Esophagus squamous epithelium (tissue), 5 donors: ENCODE measurements at places on chromosomes 7 and 10.

GRCh38 chr7:876972-877311 is 588 bp downstream of the GET4 start:
- DNase-seq = no peak

DNA sequence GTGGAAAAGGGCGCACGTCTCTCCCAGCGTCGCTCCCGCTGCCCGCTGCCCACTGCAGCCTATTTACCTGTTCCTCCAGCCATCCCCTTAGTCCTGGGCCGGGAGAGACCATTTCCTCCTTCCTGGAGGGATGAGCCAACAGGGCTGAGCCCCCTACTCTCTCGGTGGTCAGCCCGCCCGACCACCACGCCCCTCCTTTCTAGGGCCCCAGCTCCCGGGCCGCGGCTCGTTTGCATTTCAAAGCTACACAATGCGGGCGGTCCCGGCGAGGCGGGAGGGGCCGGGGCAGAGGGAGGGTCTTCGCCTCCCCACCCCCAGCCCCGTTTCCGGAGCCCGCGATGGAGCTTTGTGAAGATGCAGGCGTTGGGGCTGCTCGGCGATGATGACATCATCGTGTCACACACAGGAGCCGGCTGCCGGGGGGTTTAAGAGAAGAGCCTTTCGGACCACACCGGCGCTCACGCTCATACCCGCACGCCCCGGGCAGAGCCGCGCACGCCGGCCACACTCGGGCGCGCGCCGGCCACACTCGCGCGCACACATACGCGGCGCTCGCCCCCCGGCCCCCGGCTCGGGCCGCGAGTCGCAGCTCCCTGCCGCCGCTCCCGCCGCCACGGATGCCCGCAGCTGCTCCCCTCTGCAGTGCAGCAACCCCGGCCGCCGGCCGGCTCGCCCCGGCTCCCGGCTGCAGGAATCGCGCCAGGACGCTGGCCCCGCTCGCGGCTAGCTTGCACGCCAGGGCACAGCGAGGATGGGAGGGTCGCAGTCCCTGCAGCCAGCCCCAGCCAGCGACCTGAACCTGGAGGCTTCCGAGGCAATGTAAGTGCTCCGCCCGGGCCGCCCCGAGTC is 107.7 kb upstream of the BTBD16 start:
- no peak for DNase-seq

GRCh38 chr10:43427166-43427825 is 9.6 kb upstream of the ZNF487 start:
- no peak for DNase-seq

DNA sequence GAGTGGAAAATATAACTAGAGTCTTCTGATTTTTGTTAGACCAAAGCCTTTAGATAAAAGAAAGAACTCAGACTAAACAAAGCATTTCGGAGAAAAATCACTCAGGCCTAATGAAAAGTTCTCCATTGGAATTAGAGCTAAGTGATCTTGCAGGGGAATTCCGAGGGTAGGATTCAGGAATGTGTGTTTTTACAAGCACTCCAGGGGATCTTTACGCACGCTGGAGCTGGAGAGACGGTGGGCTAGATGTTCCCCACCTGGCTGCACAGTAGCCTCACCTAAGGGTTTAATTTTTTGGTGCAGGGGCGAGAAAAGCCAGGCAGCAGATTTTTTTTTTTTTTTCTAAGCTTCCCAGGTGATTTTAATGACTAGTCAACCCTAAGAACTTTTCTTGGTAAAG is 7.9 kb upstream of the PAPSS2 start:
- no peak for DNase-seq

GRCh38 chr7:80439894-80440821 is 71.7 kb downstream of the GNAT3 start:
- no peak for DNase-seq

GRCh38 chr7:127892488-127893314 is 138.5 kb downstream of the LRRC4 start:
- DNase-seq = no peak

GRCh38 chr10:72020914-72021809 is 57.0 kb downstream of the CHST3 start:
- DNase-seq = no peak

GRCh38 chr10:48932831-48933664 is 6.6 kb downstream of the LRRC18 start:
- no peak for DNase-seq

GRCh38 chr7:78149787-78150186 is 351.2 kb downstream of the PHTF2 start:
- no peak for DNase-seq

DNA sequence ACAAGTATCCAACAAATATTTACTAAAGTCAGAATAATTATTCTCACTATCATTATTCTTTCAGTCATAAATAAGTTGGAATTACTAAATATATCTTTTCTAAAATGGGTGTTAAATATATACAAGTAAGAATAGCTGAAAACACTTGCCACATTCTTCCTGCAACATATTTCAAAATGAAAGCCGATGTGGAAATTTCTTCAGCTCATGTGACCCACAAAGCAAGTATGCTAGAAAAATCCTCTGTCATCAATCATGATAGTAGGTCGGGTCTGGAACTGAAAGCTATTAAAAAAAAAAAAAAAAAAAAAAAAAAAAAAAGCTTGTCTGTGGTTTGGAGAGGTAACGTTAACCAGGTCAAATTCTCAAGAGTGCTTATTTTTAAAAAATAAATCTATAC is 344.7 kb downstream of the NEBL start:
- DNase-seq = no peak

GRCh38 chr7:143250199-143250598 is 13.0 kb upstream of the GSTK1 start:
- no peak for DNase-seq

DNA sequence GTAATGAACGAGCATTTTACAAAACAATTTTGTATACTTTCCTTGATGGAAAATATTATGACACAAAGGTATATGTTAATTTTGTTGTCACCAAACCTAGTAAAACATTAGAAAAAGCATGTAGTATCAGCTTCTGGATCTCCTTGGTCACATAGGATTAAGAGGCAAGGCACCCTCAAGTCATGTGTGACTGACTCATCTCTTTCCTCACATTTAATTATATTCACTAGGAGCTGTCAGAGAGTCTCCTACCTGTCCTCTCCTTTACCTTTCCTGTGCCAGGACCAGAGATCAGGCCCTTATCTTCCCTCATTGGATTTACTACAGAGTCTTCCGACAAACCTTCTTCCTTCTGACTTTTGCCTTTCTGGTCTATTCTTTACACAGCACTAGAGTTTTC is 111.3 kb upstream of the RPA3 start:
- no peak for DNase-seq

- DNase-seq = no peak
Observed at GRCh38 chr7:98870121-98870651, 372 bp upstream of the TMEM130 start.

GRCh38 chr10:125158275-125158600 is 2.1 kb downstream of the CTBP2 start:
- no peak for DNase-seq

GRCh38 chr10:51596695-51597094 is 102.7 kb downstream of the CSTF2T start:
- no peak for DNase-seq

DNA sequence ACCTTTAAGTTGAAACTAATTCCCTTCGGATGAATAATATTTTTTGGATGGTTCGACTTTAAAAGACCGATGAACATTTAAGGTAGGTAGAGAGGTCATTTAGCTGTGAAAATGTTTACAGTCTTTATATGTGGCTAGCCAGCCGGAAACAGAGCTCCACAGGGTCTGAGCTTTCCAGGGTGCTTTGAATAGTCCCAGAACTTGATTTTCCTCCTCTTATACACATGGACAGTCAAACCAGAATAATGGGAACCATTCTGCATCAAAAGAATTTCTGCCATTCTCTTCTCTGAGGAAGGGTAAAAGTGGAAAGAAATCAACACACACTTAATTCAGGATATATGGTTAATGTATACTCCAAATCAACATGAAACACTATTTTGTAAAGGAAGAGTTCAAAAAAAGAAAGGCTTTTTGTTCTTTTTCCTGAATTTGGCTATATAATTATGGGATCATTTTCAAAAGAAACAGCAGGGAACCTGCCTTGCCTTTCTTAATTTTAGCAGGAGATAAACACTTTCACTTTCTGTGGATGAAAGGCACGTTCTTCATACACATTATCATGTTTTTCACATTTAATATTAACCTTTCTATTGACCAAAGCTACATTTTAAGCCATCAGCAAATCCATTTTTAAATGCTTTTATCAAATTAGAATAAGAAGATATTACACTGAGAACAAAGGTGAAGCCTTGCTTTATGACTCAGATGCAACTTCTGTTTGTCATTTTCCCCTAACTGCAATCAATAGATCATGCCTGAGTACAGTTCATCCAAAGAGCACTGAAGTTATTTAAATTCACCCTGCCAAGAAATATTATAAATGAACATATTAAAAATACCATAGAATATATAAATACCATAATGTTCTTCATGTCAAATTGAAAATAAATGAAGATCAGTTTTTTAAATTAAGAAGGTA is 307.3 kb downstream of the THSD7A start:
- no peak for DNase-seq

DNA sequence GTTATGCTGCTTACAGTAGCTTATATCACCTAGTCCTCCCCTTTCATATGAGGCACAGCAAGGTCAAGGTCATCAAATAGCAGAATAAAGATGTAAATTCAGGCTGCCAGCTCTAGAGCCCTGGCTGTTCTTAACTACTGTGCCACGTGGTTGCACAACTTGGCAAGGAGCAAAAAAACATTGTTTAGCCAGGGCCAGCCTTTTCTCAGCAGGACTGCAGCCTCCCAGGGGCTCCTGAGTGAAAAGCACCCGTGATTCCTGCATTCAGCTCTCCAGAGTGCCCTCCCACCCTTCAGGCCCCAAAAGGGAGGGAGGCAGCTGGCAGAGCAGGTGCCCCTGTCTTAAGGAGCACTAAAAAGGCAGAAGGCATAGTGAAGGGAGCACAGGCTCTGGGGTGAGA is 31.8 kb upstream of the TM9SF3 start:
- no peak for DNase-seq

GRCh38 chr7:125399408-125399807 is 469.8 kb upstream of the POT1 start:
- no peak for DNase-seq

- DNase-seq = no peak
Observed at GRCh38 chr7:10632712-10633111, 341.0 kb upstream of the PHF14 start.

- DNase-seq = no peak
Observed at GRCh38 chr10:43806831-43807640, 158.4 kb upstream of the ZNF32 start.

DNA sequence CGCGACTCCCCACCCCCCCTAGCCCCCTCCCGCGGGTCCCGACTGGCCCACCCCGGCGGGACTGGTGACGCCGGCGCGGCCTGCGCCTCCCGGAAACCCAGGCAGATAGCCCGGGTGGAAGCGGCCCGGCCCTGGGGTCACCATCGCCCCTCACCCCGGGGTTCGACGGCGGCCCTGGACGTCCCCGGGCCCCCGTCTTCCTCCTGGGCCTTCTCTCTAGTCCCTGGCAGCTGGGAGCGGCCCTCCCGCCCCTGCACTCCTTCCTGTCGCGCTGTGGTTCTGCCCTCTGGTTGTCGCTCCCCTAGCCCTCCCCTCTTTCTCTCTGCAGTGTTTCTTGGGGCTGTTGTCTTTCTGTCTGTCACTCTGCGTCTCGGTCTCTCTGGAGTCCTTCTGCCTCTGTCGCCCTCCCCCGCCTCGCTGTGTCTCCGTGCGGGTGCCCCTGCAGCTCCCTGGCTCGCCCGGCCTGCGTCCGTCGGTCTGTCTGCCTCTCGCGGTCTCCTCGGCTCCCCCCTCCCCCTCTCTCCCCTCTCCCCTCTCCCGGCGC is 90.5 kb upstream of the PAX2 start:
- no peak for DNase-seq

DNA sequence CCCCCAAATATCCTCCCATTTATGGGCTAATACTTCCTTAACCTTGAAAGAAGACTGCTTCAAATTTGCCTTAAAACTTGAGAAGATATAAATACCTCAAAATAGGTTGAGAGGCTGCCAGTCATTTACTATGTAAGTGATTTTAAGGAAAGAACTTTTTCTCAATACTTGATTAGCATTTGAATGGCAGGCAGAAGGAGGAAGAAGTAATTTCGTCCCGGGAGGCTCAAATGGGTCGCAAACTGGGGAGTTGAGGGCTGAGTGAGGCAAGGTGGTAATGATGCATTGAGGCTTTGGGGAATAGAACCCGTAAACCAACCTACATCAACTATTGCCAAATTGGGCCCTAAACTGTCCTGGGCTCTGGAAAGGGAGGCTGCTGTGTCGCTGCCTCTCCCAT is 11.1 kb downstream of the CAMK1D start:
- DNase-seq = no peak

DNA sequence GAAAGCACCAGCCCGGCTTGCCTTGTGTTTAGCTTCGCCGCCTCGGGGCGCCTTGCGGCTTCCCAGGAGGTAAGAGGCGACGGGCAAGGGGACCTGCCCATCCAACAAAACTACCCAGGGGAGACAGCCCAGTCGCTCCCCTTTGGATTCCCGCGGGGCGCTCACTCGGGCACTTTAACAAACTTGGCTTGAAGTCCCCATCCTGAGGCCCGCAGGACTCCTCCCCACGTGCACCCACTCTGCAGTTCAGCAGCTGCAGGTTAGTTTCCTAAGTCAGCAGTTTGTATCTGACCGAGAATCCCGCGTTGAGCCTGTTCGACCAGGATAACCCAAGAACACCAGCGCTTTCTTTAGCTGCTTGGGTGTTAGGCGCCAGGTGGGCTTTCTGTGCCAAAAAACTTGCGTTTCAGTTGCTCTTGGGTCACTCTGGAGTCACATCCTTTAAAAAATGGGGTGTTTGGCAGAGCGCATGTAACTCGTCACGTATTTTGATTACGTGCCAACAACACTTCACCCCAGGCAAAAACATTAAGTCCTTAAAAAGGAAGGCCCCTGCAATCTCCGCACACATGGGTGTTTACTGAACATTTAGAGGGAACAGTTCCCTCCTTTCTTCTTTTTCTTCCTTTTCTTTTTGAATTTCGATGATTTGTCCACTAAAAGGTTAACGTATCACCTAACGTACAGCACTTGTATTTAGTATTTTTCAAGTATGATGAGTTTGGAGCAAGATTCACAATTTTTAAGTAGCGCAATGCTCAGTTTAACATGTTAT is 876 bp downstream of the DNAH11 start:
- DNase-seq = no peak

DNA sequence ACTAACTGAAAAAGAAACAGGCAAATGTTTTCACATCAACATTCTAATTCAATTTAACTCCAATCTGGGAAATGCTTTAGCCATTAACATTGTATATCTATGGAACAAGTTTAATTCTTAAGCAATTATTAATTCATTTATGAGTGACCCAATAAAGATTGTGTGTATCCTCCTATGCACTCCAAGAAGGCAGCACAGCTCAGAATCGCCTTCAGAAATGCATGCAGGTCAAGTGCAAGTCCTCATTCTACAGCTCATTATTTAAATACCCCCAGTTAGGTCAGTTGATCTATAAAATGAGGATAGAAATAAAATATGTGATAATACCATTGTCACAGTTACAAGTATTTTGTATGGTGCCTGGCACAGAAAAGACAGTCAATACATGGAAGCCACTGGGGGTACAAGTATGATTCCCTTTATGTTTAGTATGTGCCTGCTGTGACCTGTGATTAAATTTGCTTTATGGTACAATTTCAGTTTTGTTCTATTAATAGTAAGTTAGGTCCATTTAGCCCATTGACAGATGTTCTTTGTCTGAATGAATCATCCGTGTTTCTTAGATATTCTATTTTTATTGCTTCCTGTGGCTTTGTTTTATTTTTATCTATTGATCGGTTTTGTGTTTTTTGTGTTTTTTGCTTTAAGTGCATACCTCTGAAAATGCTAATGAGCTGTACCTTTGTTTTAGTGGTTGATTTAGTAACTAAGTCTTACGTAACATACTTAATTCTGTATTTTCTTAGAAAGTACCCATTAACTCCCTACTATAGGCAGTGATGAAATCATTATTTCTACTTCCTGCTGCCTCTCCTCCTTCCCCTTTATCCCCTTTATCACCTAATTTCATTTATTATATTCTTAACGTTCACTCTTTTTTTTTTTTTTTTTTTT is 42.8 kb downstream of the CPXM2 start:
- DNase-seq = no peak
